ENCODE measurements at places on chromosomes 1 and 21.

DNA sequence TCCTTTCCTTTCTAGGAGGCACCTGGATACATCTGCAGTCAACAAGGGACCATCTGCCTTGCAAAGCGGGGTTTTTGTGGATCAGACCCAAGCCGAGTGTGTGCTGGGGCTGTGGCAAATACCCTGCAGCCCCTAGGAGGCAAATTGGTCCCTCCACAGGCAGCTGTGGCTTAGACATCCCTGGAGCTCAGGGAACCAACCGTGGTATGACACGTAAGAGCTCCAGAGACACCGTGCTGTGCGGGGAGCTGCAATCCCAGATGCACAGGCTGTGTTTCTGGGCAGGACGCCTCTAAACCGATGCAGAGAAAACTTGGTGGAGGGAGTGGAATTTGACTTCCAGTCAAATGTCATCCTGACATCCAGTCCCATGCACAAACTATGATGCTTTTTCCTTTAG, 141.5 kb downstream of the KAZN start:
- no peak for DNase-seq

- DNase-seq, result no peak
These were observed 19.0 kb downstream of the SLC37A1 start for GRCh38 chr21:42532466-42533181.

DNA sequence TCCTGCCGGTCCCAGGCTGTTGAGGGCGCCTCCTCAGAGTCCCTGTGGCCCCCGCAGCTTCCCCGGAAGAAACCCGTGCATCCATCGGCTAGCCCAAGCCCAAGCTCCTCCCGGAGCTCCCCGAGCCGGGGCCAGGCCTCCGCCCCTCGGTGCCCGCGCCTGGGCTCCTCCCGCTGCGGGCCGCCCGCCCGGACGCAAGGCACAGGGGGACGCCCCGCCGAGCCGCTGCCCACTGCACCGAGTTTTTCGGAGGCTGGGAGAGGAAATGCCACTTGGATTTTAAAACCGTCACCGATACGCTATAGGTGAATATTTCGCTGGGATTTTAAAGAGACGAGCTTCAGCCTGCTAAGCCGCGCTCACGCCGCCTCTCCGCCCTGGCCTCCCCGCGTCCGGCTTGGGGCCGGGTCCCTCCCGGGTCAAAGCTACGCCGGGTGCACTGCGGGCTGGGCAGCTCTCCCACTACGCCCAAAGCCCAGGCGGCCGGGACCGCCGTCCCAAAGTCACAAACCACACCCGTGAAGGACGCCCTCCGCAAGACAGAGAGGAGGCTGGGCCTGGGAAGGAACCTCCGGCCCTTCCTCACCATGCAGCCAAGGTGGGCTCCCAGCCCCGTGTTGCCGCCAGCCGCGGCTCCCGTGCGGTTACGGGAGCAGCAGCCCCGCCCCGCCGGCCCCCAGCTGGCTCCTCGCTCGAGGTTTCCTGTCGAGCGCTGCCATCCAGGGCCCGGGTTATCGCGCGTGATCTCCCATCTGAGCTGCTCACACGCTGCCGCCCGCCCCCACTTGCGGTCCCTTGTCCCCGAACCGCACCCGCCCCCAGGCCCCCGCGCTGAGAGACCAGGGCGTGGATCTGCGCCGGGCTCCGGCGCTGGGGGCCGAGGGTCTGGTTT, 63.2 kb downstream of the CD247 start:
- DNase-seq, result peak; percentile 77

GRCh38 chr1:77060000-77060399, 159.2 kb downstream of the PIGK start:
- DNase-seq, result no peak

GRCh38 chr1:241722947-241723346, 70.9 kb downstream of the WDR64 start:
- DNase-seq, result no peak

DNA sequence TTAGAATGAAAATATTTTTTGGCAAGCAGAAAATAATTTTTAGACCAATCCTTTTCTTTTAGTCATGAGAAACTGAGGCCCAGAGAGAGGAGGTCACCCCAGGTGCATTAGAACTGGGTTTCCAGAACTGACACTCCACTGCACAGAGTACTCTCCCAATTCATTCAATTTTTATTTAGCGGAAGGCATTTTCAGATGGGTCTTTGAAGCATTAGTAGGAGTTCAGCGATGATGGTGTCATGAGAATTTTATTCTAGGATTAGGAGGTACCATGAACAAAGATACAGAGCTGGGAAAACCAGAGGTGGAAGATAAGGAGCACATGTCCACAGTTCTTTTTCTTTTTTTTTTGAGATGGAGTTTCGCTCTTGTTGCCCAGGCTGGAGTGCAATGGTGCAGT, 2.3 kb downstream of the PCSK9 start:
- DNase-seq, result no peak

DNA sequence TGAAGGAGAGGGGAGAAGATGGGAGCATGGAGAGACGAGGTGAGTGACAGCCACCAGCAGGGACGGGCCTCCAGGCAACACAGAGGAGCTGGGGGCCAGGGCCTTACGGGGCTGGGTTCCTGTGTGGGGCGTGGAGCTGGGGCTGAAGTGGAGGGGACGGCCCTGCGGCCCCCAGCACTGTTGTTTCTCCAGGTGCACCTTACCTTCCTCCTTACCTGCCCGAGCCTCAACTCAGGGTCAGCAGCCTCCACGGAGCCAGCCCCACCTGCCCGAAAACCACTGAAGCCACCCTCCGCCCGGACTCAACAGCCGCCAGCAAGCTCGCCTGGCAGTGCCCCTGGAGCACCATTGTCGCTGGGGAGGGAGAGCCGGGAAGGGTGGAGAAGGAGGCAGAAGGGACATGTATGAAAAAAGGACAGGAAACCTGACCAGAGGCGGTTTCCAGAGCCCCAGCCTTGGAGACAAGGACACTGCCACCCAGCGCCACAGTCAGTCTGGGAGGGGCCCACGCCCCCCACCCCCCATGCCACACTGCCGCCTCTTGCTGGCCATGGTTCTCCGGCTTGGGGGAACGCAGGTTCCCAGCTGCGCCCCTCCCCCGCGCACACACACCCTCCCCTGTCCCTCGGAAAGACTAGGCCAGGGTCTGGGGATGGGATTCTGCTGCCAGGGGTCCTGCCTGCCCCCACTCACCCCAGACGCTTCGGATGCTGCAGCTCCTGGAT, 10.6 kb downstream of the PLA2G2F start:
- DNase-seq, result no peak

- no peak for DNase-seq
These were observed 249.9 kb downstream of the TNR start for GRCh38 chr1:175493321-175494010.

DNA sequence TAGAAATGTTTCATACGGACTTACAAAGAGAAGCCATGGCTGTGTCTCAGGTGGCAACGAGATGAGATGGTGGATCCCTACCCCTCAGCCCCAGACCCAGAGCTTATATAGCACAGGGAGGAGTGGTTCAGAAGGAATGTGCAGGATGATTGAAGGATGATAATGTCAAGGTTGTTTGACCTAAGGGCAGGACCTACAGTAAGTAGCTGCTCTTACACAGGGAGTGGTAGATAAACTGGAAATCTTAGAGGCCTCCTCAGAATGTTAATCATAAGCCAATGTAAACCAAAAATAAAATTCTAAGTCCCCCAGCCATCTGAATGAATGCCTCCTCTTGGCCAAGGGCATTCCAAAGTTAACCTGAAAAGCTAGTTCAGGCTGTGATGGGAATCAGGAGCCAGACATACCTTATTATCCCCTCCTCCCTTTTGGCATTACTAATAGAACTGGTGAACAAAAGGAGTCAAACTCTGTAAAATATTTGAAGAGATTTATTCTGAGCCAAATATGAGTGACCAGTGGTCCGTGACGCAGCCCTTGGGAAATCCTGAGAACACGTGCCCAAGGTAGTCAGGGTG, 45.8 kb upstream of the PDE9A start:
- no peak for DNase-seq

GRCh38 chr1:221011145-221011544, 131.9 kb downstream of the HLX start:
- no peak for DNase-seq

DNA sequence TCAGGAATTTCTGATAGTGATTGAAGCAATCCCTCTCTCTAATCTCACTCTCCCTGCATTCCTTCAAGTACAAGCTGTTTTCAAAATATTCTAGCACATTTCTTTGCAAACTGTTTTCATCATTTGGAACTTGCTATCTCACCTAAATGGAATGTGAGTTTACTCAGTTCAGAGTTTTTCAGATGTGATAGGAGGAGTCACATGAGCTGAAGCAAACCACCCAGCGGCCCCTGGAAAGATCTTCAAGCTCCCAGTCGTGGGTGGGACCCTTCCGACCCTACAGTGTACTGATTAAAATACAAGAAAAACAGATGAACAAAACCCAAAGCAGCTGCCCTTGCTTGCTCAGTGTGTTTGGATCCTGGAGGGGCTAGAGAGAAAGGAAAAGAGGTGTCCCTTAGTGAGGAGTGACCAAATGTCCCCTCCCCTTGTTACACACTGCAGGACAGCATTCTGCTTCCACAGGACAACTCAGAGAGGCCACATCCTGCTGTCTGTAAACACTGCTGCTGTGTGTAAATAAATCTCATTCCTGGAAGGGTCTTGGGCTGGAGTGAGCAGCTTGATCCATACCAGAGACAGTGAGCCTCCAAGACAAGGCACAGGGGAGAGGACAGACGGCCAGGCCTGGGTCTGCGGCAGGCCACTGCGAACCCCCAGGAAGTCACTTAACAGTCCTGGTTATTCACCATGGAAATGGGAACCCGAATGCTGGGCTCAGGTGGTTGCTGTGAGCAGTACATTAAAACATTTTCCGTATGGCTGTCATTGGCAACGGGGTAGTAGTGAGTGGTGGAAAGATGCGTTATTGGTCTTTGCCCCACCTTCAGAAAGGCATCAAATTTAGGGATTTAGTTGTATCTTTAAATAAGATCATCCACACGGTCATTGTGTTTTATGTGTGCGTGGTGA, 229.2 kb downstream of the RHOU start:
- no peak for DNase-seq

DNA sequence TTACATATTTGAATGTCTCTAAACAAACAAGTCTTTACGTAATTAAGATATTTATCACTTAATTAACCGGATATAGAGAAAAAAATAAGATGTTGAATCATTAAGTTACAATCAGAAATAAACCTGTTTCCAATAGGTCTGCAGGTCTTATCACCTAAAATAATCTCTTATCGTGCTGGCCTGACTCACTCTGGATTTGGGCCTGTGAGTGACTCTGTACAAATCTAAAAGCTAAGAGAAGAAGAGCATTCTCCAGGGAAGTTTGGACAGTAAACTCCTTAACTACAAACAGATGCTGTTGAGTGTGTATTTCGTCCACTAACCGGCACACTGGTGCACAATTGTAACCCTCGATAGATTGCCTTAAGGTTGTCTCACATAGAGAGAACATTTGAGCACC, 25.3 kb downstream of the CEP104 start:
- no peak for DNase-seq

- DNase-seq, result no peak
These were observed 6.2 kb upstream of the EXTL1 start for GRCh38 chr1:26015358-26015757.

GRCh38 chr1:181160998-181161870, 72.7 kb downstream of the IER5 start:
- DNase-seq, result no peak

DNA sequence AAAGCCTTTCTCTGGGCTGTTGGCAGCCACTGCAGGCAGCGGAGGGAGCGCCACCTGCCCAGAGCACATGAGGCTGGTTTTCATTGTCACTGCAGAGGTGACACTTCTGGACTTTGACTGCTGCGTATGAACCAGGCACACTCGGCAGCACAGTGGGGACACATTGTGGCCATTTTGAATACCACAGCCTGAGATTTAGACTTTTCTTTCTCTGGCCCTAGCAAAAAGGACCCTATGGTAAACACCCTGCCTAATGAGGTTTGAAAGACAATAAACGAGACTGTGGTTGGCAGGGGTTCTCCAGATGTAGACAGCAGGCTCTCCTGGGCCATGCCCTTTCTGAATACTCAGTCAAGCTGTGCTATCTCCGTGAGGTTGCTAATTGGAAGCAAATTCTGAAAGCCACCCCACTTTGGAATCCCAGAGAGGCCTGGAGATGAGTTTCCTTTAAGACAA, 12.0 kb upstream of the KCNE2 start:
- DNase-seq, result no peak

- no peak for DNase-seq
These were observed 430.0 kb upstream of the RUNX1 start for GRCh38 chr21:35479065-35479448.

DNA sequence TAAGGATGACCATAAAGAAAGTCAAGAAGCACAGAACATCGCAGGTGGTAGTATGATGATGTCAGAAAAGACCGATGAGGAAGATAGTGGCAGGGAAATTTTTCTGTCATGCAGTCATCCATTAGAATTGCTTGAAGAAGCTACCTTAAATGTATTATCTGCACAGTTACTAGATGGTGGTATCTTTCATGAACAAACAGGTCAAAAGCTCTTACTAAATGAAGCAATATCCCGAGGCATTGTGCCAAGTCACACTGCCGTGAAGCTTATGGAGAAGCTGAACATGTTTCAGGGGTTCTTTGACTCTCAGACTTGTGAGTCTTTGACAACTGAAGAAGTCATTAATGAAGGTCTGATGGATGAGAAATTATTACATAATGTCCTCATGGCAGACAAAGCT, 128.8 kb downstream of the MACF1 start:
- no peak for DNase-seq

DNA sequence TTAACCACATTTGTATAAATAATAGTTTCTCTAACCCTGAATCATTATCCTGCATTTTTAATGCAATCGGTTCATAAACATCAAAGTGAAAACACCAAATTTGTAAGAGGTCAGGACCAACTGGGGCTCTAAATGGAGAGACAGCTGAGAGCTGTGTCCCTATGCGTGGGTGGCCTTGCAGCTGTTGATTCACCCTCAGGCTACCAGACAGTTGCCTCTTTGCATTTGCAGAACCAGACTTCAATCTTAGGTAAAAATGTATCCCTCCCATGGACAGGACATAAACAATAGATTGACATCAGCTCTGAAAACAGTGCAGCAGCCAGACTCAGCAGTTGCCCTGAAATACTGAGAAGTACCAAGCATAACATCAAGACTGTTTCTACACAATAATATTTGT, 8.8 kb upstream of the TGFB2 start:
- DNase-seq, result no peak

DNA sequence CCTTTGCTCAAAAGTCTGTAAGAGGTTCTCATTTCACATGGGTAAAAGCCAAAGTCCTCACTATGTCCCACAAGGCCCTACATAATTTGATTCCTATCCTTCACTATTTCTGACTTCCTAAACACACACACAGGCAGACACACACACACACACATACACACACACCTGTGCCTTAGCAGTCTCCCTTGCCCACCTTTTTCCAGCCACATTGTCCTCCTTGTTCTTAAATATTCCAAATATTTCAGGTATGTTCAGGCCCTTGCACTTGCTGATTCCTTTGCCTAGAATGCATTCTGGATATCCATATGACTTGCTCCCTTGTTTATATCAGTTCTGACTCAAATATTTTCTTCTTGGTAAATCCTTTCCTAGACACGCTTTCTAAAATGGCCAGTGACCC, 54.6 kb downstream of the NTNG1 start:
- no peak for DNase-seq

- no peak for DNase-seq
These were observed 46.5 kb upstream of the PARP1 start for GRCh38 chr1:226454349-226454748.

GRCh38 chr1:82455342-82455741, 654.6 kb downstream of the ADGRL2 start:
- DNase-seq, result no peak

- DNase-seq, result no peak
These were observed 484.4 kb upstream of the ZRANB2 start for GRCh38 chr1:71565262-71565661.

GRCh38 chr1:52368383-52369172, 2.6 kb upstream of the CC2D1B start:
- no peak for DNase-seq

GRCh38 chr1:154765970-154766369, 104.1 kb downstream of the KCNN3 start:
- no peak for DNase-seq
